ENCODE measurements at places on chromosomes 7 and 10.

DNA sequence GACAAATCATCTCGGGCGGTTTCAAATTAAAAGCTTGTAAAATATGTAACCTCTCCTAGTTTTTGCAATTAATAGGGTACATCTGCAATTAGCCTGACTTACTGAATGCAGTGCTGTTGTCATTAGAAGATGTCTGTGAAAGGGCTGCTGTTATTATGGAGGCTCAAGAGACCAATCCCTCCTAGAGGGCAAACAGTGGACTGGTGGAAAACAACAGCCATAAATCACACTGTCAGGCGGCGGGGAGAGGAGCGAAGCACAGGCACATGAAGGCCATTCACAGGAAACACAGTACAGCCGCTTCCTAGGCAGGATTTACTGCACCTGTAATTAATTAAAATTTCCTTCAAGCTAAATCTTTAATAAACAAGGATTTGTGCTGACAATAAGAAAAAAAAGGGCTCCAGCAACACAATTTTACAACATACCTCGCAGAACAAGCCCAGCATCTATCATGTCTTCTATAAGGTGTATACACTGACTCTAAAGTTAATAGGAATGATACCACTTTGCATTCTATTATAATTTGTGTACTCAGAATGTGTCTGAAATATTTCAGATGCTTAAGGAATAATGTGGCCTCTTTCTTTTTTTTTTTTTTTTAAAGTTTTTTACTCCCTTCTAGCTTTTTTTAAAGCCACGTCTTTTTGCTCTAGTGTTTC is 50.7 kb downstream of the ERCC6 start:
- DNase-seq: no peak

- DNase-seq: no peak
These were observed 79.8 kb downstream of the WDFY4 start for GRCh38 chr10:48764486-48764885.

DNA sequence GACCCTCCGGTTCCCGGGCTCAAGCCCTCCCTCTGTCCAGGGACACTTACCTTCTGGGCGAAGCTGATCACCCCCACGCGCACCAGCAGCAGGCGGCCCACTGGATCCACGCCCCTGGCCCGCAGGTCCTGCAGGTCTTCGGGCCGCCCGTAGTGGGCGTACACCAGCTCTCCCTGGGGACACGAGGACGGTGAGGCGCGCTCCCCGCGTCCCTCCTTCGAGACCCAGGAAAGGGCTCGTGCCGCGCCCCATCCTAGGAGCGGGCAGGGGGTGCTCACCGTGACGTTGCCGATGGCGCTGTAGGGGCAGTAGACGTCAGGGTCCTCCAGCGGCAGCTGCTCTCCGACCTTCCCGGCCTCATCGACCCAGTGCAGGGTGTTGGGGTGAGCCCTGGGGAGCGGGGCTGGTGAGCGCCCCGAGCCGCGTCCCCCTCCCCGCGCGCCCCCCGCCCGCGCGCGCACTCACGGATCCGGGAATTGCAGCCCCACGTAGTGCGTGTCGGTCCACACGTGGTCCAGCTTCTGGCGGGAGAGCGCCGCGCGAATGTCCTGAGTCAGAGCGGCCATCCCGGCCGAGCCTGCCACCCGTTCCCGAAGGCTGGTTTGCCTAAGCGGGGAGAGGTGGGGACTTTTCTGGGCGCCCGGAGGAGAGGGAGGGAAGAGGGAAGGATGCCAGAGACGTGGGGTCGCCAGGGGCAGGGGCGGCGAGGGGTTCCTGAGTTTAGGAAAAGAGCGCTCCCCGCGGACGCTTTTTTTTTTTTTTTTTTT is 8.2 kb downstream of the TFR2 start:
- no peak for DNase-seq

DNA sequence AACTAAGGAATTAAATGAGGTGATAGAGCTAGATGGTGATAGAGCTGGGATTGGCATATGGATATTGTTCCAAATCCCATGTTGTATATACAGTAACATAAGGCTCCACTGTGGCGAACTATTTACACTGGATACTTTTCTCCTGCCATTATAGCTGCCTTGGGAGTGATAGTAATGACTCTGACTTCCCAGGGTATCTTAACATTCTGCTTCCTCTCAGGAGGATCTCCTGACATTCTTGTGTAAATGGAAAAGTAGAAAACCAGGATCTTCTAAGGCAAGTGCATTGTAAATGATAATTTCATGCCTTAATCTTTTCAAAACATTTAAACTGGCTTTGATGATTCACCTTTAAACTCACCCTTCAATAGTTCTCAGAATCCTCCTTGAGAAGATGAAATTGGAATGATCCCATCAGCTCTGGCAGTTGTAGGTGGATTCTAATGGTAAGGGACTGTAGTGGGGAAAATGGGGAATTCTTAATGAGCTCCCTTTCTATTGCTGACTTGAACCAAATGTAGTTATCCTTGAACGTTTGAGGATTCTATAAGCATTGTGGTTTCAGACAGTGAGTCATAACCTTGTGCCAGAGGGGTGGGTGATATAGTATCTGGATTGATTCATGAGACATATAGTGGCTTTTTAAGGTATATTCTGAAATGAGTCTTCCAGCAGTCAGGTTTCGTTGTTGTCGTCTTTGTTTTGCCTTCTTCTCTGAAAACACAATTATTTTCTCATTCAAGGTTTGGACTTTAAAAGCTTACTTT is 450.0 kb downstream of the SUGCT start:
- no peak for DNase-seq

GRCh38 chr10:11017000-11017569 is 587 bp upstream of the CELF2 start:
- DNase-seq: no peak

DNA sequence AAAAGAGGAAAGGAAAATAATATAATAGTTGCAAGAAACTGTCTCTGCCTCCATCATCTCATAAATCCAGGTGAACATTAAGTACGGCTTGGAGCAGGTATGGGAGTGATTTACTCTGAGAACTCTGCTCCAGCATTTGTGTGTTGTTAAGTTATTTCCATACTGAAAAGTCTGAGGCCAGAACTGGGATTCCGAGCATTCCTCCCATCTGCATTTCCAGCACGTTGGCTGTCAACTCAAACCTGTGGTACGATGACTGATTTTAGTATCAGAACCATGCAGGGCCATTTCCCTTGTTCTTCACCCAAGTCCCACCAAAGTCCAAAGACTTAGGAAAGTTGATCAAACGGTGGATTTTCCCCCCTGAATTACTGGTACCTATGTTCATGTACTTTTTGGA is 104.9 kb downstream of the CREB5 start:
- DNase-seq: no peak

DNA sequence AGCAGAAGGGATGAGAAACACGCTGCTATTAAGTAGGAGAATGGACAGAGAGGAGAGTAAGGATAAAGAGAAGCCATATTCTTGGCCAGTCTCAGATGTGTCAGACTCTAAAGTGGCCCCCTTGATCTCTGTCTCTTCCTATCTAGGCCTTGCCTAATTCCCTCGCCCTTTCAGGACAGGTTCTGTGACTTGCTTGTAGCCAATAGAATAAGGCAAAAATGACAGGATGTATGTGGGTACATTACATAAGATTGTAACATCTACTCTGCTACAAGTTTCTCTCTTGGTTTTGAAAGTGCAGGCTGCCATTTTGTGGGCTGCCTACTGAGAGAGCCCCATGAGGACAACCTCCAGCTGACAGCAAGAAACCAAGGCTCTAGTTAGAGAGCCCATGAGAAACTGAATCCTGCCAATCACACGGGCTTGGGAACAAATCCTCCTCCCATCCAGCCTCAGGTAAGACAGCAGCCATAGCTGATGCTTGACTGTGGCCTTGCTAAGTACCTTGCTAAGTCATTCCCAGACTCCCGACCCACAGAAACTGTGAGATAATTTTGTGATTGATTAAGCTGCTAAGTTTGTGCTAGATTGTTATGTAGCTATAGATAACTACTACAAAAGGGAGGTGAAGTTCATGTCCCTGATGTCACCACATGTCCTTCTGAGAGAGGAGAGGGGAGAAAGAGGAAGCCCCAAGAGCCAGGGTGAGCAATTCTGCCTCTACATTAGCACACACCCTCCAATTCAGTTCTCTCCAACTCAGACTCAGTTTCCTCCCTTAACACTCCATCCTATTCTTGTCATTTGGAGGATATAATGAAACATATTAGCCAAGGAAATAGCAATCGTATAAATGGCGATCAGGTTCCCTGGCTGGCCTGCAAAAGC is 185.5 kb downstream of the SGMS1 start:
- DNase-seq: no peak

- DNase-seq: no peak
These were observed 187.9 kb upstream of the IMMP2L start for GRCh38 chr7:111750228-111750627.

GRCh38 chr7:28390426-28390825 is 21.9 kb upstream of the CREB5 start:
- DNase-seq: no peak

- DNase-seq: no peak
These were observed 77.1 kb downstream of the BMPER start for GRCh38 chr7:33982425-33982786.

DNA sequence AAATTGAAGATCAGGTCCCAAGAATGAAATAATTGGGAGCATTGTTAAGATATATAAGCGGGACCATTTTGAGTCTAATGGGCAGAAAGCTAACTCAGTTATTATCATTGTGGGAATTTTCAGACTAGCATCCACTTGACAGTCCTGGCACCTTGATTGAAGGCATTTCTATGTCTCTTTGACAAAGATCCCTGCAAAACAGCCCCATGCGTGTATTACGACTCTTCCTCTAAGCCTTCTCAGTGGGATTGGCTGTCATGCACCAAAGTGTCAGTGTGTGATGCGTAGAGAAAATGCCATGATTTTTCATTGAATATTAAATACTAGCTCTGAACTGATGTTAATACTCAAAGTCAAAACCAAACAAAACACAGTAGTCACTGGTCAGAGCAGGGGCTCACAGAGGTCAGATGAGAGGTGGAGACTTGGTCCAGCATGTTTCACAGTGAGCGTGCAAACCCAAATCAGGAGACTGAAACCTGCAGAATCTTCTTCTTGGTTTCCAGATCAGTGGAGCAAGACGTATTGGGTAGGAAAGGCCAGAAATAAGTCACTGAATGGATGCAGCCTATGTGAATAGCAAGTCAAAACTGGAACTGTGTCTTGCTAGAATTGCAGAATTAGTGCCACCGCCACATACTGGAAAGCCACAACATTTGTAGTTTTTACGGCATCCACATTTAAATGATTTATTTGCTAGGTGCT is 303.6 kb upstream of the AKR1E2 start:
- DNase-seq: no peak

DNA sequence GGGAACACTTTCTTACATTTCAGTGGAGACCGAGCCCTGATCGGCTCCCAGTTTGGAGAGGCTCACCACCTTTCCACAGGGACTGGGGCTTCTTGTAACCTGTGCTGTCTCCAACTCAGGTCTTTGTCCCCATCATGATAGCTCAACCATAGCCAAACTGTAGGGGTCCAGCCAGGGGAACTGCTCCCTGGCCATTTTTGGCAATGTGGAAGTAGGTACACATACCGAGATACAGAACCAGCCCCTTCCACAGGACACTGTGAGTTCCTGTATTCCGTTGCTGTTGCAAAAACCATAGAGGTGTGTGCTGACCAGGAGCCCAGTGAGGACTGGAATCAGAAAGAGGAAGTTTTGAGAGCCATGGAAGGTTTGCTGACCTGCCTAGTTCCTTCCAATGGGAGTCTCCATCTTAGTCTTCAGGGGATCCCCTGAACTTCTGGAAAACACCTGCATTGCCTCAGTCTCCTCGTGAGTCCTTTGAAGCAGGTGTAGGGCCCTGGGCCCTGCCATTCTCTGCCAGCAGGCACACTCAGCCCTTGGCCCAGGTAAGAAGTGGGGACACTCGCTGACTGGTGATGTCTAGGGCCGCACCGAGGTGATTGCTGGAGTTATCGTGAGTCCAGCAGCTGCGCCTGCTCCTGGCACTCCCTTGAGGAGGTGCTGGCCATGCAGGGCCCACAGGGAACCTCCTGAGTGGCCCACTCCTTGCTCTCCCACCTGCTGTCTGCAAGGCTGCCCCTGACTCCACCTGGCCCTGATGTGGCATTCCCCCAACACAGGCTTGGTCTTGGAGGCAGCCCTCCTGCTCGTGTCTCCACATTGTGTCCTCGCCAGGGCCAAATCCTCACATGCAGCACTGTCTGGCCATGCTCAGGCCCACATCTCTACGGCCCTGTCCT is 11.2 kb downstream of the WDFY4 start:
- no peak for DNase-seq

DNA sequence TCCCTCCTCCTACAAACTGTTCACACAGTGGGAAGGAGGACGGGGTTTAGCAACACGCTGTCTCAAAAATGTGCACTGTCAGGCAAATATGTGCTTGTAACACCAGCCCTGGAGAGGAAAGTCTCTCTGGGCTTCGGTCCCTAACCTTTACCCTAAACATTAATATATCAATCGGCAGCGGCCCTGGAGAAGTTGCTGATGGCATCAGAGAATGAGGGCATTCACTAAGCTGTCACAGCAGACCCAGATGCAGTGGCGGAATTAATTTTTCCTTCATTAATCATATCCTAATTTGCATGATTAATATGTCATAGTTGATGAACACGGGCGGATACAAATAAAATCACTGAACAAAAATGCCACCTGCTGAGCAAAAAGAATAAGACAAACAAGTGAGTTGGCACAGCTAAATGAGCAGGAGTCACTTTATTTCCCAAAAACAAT is 45.2 kb upstream of the INSIG1 start:
- DNase-seq: no peak

GRCh38 chr7:88546808-88547207 is 212.7 kb upstream of the ZNF804B start:
- peak; percentile 7 for DNase-seq

DNA sequence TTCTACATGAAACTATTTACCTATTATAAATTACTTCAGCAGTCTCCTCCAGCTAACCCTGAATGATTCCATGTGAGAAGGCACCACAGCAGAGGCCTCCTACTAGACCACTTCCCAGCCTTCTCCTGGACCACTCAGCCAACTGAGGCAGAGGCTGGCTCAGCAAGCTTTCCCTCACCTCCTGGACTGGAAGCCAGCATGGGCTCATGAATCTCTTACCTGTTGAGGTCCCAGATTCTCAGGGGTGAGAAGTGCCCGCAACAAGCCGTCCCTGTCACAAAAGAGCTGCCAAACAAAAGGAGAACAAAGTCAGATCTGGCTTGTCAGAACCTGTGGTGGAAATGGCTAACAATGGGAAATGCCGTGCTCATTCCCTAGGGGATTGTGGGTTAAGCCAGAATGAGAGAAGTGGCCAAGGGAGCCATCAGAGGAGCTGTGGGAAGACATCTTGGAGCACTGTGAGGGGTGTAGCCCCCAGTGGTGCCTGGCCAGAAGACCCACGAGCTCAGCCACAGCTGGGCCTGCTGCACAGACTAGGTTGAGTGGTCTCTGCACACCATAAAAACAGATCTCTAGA is 36.5 kb downstream of the DPCD start:
- no peak for DNase-seq

GRCh38 chr10:89543841-89544240 is 8.4 kb upstream of the SLC16A12 start:
- no peak for DNase-seq

DNA sequence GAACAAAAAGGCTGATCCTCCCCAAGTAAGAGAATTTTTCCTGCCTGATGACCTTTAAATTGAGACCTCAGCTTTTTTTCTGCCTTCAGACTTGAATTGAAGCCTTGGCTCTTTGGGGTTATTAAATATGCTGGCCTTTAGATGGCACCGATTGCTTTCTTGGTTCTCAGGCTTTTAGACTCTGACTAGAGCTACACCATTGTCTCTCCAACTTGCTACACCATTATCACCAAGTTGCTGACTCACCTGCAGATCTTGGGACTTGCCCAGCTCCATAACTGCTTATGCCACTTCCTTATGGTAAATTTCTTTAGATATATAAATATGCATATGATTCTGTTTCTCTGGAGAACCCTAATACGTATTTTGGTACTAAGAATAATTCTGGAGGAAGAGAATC is 3.1 kb upstream of the ABCA13 start:
- no peak for DNase-seq
